ENCODE measurements at places on chromosomes 4 and X. TPM values are rescaled to one million over a fixed set of nuclear protein-coding genes. Genes with fewer than 3 reads are reported as not detected.

GRCh38 chrX:130330146-130330545, 9.6 kb upstream of the SLC25A14 start:
- DNase-seq, result no peak

DNA sequence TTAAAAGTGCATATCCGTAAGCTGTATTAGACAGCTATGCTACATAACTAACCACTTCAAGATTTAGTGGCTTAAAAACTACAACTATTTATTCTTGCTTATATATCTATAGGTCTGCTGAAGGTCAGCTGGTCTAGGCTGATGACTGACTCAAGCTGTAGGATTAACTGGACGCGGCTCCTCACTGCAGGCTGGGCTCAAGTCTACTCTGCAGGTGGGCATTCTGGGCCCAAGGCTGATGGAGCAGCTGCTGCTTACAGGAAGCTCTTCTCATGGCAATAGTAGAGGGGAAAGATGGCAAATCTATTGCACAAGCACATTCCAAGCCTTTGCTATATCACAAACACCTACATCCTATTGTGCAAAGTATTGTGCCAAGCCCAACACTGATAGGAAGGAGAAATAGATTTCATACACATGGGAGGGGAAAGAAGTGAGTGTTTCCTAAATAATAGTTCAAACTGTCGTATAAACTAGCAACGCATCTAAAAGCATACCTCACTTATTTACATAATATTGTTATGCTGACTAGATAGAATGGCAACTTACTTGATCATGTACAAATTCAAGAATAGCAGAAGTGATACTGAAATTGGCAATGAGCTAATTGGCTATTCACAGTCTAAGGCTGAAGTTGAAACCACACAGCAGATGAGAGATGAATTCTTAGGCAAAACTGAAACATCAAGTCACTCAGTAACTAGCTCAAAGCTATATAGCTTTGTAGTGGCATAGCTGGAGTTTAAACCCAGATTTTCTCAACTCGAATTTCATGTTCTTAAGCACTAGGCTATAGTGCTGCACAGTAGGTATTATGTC, 263.8 kb downstream of the NKX6-1 start:
- no peak for DNase-seq

DNA sequence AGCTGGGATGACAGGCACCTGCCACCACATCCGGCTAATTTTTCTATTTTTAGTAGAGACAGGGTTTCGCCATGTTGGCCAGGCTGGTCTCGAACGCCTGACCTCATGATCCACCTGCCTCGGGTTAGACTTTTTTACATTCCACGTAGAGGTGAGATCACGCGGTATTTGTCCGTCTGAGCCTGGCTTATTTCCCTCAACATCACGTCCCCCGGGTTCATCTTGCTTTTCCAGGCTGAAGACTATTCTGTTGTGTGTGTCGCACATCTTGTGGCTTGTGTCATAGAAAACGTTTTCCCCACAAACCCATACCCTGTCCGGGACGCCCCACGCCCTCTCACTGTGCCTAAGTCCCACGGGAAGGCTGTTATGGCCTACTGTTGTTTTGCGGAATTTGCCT, 185.3 kb downstream of the CRLF2 start:
- DNase-seq, result no peak

DNA sequence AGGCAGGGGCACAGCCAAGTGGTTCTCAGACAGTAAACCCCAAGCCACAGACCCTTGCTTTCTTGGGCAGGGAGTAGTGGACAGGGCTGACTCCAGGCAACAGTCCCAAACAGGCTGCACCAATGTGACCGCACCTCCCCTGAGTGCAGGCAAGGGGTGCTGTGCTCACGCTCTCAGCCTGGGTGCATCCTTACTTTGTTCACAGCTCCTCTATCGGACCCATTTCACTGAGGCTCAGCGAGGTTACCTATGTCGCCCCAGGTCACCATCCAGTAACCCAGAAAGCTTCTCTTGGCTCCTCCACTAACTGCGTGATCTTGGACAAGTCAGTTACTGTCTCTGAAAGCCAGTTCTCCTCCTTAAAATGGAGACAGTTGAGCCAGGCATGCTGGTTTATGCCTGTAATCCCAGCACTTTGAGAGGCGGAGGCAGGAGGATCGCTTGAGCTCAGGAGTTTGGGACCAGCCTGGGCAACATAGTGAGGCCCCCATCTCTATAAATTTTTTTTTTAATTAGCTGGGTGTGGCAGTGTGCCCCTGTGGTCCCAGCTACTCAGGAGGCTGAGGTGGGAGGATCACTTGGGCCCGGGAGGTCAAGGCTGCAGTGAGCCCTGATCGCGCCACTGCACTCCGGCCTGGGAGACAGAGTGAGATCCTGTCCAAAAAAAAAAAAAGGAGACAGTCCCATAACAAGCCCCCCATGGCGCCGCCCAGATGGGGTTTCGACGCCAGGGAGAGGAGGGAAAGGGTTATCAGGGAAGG, 823 bp upstream of the MAN2B2 start:
- no peak for DNase-seq

GRCh38 chrX:37371578-37371991, 22.4 kb downstream of the PRRG1 start:
- no peak for DNase-seq

Gene S100P
- total RNA-seq, result 3.1 TPM

DNA sequence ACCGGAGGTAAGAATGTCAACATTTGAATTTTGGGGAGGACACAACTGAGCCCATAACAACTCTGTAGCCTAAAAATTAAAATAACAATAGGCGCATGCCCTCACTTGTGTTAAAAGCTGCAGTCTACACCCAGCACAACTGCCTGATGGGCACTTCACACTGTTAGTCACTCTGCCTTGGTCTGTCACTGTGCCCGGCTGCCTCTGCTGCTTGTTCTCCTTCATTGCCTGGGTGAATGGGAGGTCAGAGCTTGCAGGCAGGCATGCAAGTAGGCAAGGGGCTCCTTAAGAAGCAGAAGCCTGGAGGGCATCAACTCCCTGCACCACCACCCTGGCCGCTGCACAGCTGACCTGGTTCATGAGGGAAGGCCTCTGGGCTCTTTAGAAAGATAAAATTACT, 374.8 kb downstream of the MID1IP1 start:
- no peak for DNase-seq

GRCh38 chr4:1191621-1192020, 19.2 kb upstream of the SPON2 start:
- no peak for DNase-seq

Gene DOK7
- total RNA-seq, result 0.84 TPM

Gene UCP1
- total RNA-seq, result not detected

DNA sequence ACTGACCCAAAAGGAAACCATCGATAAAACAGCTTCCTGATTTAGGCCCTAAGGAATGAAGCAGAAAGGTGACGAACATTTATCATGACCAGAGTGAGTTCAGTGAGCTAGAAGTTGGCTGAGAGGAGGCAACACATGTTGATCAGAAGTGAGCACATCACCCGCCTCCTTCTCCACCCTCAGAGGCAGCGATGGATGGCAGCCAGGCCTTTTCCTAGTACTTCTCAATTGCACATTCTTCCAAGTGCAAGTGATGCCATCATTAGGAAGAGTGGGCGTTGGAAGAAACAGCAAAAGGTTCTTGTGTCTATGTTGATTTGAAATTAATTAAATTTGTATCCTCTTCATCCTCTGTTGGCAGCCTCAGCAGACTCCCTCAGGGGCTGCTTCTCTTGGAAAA, 51.7 kb downstream of the TMEM154 start:
- no peak for DNase-seq

GRCh38 chr4:121648516-121648915, 48.3 kb downstream of the ANXA5 start:
- no peak for DNase-seq

Gene TSPAN6
- 44.2 TPM for total RNA-seq

Gene GAGE12F
- total RNA-seq, result not detected

DNA sequence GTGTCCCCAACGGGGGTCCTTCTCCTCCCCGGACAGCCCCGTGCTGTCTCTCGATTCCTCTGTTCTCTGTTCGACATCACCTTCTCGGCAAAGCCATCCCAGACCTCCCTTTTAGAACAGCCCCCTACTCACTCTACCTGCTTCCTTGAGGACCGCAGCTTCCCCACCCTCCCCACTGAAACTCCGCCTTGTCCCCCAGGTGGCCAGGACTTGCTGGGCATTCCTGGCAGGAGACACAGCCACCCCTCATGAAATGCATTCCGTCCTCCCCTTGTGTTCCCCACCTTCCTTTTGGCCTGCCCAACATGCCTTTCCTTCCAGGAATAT, 34.8 kb upstream of the GPR78 start:
- no peak for DNase-seq

Gene ZCCHC18
- total RNA-seq, result 0.25 TPM

Gene IQSEC2
- 1.0 TPM for total RNA-seq

DNA sequence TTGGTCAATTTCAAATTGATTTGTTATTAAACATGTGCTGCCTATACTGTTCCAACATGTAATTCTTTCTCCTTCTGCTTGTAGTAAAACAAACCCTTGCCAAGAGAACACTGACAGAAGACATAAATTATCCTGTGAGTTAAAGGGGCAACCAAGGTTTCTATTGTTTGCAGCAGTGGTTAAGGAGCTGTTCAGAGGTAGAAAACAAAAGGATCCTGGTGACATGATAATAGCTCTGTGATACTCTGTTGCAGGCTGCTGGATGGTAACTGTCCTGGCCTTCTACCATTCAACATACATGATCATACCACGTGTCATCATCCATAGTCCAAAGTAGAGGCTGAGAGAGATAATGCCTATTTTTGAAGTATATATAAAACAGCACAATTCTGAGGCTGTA, 75.8 kb upstream of the F9 start:
- DNase-seq, result no peak

DNA sequence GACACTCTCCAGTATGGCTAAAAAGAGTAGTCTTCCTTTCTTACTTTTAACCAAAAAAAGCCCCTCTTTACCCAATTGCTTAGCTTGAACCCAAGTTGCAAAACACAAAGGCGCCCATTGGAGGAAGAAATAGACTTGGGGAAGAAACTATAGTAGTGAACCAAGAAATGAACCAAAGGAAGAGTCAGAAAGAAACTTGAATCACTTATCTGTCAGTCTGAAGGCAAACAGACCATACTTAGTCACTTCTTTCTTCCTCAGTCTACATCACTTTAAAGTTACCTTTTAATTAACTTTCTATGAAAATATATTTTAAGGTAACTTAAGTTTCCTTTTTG, 161.4 kb upstream of the GIMD1 start:
- no peak for DNase-seq

Gene PCDH10
- total RNA-seq, result under 0.01 TPM

DNA sequence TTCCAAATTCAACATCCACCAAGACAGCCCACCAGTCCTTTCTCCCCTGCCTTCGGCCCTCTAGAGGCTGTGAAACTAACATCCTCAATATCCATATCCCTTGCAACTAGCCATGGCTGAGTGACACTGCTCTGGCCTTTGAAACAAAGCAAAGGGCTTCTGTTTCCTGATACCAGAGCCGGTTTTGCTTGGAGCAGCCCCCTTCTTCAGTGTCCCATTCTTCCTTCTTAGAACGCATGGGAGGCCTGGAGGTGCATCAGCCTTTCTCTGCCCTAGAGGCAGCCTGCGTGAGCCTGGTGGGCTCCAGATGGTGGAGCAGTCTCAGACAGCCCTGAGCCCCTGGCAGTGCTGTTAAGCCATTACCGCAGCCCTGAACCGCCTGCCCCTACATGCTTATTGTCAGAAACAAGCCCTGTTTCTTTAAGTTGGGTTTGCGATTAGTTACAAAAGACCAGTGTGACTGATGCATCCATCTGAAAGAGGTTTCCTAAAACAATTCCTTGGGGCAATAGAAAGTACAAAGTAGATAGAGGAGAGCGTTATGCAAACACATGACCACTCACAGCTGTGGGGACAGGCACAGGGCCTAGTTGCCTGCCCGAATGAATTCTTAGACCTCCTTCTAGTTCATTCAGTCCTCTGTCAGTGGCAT, 74.1 kb downstream of the EVC start:
- DNase-seq, result no peak

Gene PUDP
- 5.3 TPM for total RNA-seq

Gene GLRA3
- not detected for total RNA-seq

Gene SGCB
- total RNA-seq, result 2.0 TPM

- DNase-seq, result peak; percentile 78
Observed at GRCh38 chrX:110412971-110413726, 54.5 kb downstream of the RTL9 start.

DNA sequence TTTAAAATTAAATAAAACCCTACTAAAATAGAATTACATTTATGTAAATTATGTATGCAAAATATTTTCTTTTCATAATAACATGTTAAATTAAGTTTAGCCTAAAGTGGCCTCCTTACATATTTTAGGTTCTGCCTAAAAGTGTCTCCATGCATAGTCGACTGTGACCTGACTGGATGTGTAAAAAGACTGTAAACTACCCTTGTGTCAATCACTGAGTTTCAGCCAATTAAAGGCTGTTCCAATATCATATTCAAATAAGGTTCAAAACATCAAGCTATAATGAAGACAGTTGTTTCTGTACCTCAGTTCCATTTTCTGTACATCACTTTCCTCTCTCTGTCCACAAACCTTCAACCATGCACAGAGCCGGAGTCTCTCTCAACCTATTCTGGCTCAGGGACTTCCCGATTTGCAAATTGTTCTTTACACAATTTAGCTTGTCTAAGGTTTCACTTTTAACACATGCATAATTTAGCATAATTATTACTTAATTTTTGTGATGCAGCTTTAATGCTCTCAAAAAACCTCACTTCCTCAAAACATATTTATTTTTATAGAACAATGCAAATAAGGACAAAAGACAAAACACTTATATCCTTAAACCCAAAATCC, 60.1 kb downstream of the SH3RF1 start:
- no peak for DNase-seq

DNA sequence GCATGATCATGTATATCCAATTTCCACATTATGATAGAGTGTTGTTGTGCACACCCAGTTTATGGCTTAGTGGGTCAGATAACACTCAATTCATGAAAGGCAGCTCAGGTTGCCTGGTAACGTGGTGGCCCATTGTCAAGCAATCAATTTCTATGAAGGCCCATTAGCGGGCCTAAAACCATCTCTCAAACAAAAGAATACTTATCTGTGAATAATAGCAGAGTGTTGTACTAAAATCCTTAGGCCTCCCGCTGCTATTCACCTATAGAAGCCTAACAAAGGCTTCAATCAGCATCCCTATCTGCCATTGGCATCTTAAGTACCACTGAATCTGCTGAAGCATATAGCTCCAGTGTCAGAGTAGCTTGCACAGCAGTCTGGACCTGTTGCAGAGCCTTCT, 849.6 kb upstream of the POU3F4 start:
- no peak for DNase-seq
